Activated T-helper 1 cell treated with anti-CD3 and anti-CD28 coated beads, Interleukin-2, amount 50 U/mL, for 16 hours (primary cell): ENCODE measurements at places on chromosomes 1 and 21.
A peak's percentile ranks its signal among the peaks of the same experiment; 100 is the strongest.

GRCh38 chr1:5156416-5157120, 502.2 kb downstream of the AJAP1 start:
- DNase-seq = no peak

GRCh38 chr1:234913278-234913649, 215.4 kb downstream of the TOMM20 start:
- DNase-seq = no peak

DNA sequence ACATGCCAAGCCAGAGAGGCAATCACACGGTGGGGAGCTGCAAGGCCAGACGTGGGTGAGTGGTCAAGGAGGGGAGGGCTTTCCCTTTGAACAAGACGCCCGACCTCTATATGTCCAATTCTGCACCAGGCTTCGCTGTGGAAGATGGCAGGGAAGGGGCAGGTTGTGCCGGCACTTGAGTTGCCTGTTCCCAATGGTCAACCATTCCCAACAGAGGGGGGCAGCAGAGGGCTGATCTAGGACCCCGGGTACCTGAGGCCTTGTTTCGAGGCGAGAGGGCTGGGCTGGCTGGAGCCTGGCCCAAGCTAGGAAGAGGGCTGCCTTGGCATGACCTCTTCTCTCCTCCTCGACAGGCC, 64.9 kb downstream of the TMEM53 start:
- no peak for DNase-seq

DNA sequence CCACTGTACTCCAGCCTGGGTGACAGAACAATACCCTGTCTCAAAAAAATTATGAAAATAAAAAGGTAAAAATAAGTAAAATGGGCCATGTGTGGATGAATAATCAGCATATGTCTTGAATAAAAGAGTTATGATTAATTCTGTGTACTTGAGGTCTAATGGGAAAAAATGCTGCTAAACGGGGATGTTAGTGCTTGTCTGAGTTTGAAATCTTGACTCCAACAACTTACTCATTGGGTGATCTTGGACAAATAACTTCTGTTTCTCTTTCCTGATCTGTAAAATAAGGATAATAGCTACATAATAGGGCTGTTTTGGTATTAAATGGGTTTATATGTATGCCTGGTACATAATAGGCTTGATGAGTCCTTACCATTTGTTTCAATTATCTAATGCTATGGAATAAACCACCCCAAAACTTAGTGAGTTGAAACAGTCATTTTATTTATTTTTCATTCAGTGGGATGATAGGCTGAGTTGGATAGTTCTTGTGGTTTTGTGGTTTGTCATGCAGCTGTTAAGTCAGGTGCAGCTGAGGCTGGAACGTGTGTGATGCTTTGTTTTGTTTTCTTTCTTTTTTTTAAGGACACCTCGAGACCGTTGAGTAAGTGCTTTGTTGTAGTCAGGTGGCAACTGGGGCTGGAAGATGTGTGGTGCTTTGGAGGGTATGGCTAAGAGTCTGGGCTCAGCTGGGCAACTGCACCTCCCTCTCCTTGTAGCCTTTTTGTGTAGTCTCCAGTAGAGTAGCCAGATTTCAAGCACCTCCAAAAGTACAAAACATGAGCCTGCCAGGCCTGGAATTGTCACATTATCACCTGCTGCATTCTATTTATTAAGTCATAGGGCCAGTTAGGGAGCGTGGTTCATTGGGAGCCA, 4.9 kb downstream of the MDM4 start:
- peak; percentile 38 for DNase-seq

DNA sequence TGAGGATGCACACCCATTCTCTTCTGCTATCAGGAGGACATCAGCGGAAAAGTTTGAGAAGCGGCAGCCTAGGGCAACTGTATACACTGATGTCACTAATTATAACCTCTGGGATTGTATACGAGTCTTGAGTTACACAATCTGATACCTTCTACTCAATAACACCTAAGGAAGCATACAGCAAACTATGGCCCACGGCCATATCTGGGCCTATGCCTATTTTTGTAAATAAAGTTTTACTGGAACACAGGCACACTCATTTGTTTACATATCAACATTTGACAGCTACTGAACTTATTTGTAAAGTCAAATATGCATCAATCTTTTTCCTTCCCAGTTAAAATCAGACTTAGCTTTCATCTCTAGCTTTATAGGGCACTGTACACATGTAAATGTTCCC, 187.2 kb downstream of the ZSCAN20 start:
- DNase-seq = no peak

- no peak for DNase-seq
Observed at GRCh38 chr1:46991083-46991923, 32.2 kb upstream of the CYP4X1 start.

DNA sequence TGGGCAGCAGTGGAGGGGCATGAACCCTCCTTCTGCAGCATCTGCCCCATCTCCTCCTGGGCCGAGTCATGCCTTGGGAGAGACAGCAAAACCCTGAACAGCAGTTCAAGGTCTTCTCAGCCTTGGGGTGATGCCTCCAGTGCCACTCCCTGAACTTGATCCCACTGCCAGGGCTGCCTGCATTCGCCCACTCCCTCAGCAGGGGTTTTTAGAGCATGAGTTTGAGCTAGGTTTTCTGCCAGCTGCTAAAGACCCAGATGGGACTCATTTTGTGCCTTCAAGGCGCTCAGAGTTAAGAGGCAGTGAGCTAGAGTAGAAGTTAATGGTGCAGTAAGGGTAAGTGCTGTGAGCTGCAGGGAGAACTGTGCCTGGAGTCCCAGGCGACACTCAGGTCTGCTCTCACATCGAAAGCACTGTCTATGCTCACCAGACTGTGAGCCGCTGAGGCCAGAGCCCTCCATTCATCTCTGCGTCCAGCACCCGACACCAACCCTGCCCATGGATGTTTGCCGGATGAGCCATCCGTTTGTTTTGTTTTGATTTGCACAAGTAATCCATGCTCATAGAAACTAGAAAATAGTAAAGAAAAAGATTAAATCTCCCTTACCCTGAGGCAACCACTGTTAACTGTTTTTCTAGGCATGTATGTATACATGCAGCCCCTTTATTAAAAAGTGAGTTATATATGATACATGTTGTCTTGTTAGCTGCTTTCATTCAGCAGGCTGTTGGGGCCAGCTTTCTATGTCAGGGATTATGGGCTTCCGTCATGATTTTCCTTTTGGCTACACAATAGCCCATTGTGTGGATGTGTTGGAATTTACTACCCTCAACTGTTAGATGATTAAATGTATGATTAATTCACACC, 67.8 kb downstream of the VPS26C start:
- no peak for DNase-seq

DNA sequence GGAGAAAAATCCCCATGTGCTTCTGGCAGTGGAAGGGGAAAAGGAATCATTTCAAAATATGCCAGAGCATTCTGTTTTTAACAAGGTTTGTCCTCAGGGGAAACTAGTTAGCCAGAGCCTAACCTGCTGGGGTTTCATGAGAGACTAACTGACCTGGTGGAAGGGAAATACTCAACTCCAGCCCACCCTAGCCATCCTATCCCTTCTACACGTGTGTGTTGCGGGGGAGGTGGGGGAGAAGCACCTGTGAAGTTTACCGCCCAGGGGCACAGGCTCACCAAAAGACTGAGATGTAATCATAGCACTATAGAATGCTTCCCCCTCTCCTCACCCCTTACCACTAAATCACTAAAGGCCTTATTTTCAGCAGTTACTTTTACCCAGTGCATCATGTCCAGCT, 139.5 kb downstream of the GRIK3 start:
- no peak for DNase-seq

- DNase-seq = no peak
Observed at GRCh38 chr1:151811181-151811580, 6.0 kb upstream of the LINGO4 start.

GRCh38 chr21:23853796-23854379, 1753.4 kb downstream of the MRPL39 start:
- no peak for DNase-seq

DNA sequence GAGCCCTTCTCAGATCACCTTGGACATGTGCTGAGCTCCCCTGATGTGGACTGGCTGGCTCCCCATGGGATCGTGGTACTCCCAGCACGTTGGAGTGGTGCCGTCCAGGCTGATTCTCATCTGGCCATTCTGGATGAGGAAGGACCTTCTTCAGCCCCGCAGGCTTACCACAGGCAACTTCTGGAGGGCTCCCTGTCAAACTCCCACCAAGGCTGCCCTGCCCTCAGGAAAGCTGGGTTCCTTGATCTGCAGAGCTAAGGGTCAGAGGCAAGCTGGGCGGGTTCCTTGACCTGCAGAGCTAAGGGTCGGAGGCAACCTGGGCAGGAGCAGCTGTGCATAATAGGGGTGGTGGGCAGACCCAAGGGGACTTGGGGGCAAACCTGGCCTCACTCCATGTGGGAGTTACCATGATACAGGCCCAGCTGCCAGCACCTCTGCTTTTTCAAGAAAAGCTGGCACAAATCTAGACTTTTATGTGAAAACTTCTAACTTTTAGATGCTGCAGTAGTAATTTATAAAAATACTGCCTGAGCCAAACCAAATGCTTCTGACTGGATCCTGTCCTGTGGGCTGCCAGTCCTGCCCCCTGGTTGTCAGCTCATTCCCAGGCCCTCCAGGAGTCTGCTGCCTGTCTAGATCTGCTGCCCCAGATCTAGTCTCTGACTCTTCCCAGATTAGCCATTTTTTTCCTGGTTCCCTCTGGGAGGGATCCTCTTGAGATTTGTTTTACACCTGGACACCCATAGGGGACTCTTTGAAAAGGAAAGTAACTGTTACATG, 5.6 kb upstream of the THEM5 start:
- DNase-seq = no peak

- no peak for DNase-seq
Observed at GRCh38 chr1:148158341-148159003, 6.4 kb upstream of the NBPF11 start.

- no peak for DNase-seq
Observed at GRCh38 chr1:37663426-37664000, 28.8 kb upstream of the CDCA8 start.

DNA sequence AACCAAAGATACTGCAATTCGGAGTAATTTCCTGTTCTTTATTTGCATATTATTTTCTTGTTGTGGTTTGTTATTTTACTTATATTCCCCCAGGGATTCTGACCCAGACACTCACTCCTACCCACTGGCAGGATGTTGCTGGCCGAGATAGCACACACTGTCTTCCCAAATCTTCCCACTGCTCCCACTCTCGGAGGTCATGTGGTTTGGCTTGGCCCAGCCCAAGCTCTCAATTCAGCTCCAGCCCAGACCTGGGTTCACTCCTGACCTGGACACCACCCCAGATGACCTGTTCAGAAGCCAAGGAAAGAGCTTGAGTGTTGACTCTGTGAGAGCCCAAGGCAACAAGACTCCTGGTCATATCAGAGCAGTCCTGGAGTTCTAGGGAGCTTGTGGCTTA, 1.2 kb upstream of the FAM43B start:
- no peak for DNase-seq

DNA sequence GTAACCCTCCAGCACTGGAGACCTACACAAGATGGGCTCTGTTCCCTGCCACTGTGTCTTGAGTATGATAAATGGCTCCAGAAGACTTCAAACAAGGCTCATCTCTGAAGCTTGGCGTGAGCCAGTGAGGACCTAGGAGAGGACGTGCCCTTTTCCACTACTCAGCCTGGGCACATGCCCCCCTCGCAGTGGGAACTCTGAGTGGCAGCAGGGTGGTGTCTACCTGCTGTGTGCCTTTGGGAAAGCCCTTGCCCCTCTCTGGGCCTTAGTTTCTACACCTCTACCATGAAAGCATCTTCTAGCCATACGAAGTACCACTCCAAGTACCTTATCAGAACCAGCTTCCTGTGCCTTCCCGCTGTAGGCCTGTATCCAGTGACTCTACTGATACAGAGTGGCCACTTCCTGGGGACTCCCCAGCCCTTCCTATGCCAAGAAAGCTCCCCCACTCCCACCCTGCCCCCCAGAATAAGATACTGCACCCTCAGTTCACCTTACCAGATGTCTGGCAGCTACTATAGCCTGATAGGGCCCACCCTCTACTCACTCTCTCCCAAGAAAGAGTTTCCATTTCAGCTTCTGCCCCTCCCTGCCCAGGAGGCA, 3.1 kb upstream of the MOB3C start:
- DNase-seq = no peak

GRCh38 chr1:64976361-64976760, 10.0 kb upstream of the JAK1 start:
- no peak for DNase-seq

- no peak for DNase-seq
Observed at GRCh38 chr1:200786788-200787187, 48.1 kb downstream of the CAMSAP2 start.

- no peak for DNase-seq
Observed at GRCh38 chr1:48566492-48566891, 94.5 kb upstream of the SPATA6 start.

DNA sequence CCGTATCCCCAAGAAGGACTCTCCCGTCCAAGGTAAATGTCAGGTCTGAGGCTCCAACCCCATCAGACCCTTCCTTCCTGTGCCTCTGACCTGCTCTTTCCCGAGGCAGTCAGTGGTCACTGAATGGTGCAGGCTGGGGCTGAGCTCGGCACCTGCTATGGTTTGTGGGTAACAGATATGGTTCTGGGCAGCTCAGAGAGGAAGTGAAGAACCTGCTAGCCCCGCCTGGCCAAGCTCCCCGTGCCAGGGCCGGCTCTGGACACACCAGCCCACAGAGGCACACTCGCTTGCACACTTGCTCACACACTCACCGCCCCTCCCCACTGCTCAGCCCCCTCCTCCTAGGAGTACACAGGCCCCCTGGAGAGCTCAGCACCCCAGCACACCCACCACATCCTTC, 16.4 kb downstream of the NCMAP start:
- DNase-seq = no peak

DNA sequence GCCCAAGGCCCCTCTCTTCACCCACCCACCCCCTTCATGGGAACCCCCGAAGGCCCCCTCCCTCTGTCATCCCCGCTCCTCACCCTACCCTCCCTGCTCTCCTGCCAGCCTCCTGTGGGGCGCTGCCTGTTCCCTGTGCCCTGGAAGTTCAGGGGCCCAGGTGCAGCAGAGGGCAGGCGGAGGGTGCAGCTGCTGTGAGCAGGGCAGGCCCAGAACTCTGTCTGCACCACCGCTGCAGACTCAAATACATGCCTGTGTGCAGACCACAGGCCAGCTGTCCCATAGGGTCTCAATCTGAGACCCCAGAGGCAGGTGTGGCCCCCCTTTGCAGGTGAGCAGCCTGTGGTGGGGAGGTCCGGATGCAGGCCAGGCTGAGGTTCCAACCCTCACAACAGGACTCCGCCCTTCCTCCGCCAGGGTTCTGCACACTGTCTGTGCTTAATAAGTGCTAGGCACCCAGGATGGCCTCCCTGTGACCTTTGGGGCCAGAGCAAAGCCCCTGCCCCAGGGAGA, 62.5 kb downstream of the WNT9A start:
- DNase-seq = no peak

- DNase-seq = no peak
Observed at GRCh38 chr1:51788938-51789337, 89.6 kb downstream of the NRDC start.

DNA sequence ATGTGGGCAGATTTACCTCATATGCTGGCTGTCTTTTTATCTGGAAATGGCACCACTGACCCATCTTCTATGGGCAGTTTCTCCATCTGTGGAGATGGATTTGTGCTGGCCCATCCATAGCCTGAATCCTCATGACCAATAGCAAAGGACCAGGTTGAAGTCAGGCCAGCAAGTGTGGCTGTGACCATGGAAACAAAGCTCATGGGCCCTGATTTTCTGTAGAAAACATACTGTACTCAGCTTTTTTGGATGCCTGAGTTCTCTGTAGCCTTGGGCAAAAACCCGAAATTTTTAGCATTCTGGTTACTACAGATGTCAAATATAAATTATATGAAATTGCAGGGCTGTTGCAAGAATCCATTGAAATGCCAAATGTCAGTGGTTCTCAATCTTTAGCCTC, 155.0 kb downstream of the PLXNA2 start:
- DNase-seq = no peak
